ENCODE measurements at places on chromosomes 5 and 9.

- DNase-seq, result no peak
Observed at GRCh38 chr5:14250084-14250695, 107.0 kb downstream of the TRIO start.

DNA sequence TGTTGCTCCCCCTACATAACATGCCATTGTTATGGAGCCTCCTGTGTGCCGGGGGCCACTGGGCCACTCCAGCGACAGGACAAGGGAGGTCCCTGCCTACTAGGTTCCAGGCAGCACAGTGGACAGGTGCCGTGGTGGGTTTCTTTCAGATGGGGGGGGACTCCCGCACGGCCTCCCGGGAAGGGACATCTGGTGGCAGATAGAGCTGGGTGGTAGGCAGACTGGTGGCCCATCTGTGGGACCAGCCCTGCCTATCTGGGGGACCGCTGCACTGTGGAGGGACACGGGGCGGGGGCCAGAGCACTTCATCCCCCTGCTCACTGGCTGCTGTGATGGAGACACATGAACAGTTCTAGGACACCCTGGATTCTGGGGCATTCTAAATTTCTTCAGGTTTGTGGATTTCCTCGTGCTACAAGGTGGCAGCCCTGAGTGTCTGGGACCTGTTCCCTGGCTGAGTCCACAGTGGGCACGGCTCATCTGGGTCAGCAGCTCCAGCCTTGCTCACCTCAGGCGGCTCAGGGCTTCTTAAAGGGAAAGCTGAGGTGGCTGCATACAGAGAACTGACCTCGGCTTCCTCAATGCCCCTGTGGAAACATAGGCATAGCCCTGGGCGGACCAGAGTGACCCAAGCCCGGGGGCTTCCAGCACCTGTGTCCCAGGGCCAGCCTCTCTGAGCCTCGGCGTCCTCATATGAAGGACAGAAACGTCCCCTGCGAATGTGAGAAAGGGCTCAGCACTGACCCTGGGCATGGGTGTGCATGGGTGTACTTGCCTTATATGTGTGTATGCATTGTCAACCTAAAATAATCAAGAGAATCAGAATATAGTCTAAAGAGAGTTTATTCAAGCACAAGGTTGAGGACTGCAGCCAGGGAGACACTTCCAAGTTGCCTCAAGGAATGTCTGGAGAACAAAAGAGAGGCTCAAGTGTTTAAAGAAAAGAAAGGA is 22.5 kb downstream of the FGD3 start:
- no peak for DNase-seq

GRCh38 chr9:19690128-19690527 is 98.7 kb downstream of the SLC24A2 start:
- no peak for DNase-seq

DNA sequence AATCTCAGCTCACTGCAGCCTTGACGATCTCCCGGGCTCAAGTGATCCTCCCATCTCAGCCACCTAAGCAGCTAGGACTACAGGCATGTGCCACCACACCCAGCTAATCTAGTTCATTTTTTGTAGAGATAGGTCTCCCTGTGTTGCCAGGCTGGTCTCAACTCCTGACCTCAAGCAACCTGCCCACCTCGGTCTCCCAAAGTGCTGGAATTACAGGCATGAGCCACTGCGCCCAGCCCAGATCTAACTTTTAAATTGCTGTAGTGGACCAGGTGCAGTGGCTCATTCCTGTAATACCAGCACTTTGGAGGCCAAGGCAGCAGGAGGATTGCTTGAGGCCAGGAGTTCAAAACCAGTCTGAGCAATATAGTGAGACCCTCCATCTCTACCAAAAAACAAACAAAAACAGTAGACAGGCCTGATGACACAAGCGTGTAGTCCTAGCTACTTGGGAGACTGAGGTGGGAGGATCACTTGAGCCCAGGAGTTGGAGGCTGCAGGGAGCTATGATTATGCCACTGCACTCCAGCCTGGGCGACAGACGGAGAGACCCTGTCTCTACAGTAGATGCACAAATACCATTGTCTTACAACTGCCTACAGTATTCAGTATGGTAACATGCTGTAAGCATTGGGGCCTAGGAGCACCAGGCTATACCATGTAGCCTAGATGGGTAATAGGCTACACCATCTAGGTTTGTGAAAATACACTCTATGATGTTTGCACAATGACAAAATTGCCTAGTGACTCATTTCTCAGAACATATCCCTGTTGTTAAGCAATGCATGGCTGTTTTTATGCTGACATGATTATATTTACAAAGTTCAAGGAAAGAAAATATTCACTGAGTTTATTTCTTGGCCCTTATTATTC is 1.5 kb upstream of the SIT1 start:
- peak; percentile 60 for DNase-seq

- peak; percentile 42 for DNase-seq
Observed at GRCh38 chr5:88092358-88092757, 176.3 kb downstream of the TMEM161B start.

DNA sequence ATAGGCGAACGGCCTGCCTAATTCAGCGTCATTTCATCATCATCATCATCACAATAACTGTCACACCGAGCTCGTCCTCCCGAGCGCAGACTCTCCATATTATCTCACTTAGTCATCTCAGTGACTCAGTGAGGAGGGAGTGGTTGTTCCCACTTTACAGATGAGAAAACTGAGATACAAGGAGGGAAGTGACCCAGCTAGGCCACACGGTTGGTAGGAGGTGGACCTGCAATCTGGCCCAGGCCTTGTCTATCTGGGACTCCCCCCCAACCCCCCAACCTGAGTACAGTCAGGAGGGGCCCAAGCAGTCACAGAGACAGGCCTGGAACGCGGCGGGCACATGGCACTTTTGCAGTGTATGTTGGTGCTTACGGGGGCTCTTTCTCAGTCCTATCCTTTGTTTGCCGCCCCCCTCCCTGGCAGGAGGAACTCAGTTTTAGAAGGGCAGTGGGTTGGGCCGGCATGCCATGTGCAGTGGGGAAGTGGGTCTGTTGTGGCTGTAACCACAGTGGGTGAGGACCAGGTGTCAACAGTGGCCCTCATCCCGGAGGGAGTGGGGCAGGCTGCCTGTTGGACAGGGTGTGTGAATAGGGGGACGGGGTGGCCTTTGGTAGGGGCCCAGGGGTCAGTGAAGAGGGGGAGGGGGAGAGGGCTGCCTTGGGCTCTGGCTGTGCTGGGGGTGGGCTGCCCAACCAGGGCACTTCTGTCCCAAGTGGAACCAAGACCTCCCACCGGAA is 1.7 kb upstream of the RXRA start:
- no peak for DNase-seq

DNA sequence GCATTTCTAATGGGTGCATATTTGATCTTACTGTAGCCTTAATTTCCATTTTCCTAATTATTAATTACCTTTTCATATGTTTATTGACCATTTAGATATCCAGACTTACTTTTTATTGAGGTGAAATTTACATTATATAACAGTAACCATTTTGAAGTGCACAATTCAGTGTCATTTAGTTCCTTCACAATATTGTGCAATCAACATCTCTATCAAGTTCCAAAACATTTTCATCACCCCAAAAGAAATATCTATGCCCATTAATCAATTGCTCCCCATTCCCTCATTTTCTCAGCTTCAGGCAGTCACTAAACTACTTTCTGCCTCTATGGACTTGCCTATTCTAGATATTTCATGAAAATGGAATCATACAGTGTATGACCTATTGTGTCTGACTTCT is 5.9 kb downstream of the COL15A1 start:
- DNase-seq, result no peak

- DNase-seq, result no peak
Observed at GRCh38 chr5:60436518-60436917, 263.4 kb downstream of the DEPDC1B start.

DNA sequence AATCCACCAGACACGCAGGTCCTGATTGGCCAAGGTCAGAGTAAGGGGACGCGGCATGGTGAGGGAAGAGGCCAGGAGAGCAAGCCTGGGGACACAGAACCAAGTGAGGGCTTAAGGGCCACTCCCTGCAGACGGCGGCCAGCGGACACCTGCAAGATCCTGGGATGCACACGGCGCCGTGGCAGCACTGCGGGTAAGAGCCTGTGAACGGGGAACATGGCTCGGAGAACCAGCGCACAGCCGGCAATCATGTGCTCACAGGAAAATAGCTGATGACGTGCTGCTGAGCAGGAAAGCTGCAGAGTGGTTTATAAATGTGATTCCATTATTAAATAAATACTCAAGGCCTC is 27.0 kb upstream of the NSMF start:
- DNase-seq, result no peak

GRCh38 chr5:58631895-58632294 is 49.0 kb downstream of the RAB3C start:
- DNase-seq, result no peak

DNA sequence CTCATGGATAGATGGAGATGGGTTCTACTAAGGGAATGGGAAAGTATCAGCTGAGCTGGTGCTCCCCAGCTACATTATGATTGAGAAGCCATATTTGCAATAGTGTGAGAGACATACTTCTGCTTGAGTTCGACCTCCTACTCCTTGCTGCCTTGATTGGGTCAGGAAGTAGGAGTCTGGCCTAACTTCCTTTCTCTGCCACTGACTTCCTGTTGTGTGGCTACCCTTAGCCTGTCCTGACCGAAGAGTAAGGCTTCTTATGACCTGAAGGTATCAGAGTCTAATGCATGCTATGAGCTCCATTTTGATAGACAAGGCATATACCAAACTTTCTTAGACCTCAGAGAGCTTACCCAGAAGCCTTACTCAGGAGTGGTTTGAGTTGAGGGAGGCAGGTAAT is 53.9 kb downstream of the OSTF1 start:
- DNase-seq, result no peak

GRCh38 chr9:97518909-97519307 is 17.4 kb downstream of the TMOD1 start:
- peak; percentile 95 for DNase-seq

GRCh38 chr9:101468116-101468515 is 32.5 kb upstream of the ALDOB start:
- no peak for DNase-seq

GRCh38 chr5:42301349-42301748 is 121.9 kb upstream of the GHR start:
- no peak for DNase-seq

- no peak for DNase-seq
Observed at GRCh38 chr9:36676091-36676490, 103.4 kb downstream of the MELK start.

- no peak for DNase-seq
Observed at GRCh38 chr9:76528056-76528455, 69.1 kb downstream of the GCNT1 start.

- no peak for DNase-seq
Observed at GRCh38 chr5:860506-861150, 9.8 kb upstream of the ZDHHC11 start.

DNA sequence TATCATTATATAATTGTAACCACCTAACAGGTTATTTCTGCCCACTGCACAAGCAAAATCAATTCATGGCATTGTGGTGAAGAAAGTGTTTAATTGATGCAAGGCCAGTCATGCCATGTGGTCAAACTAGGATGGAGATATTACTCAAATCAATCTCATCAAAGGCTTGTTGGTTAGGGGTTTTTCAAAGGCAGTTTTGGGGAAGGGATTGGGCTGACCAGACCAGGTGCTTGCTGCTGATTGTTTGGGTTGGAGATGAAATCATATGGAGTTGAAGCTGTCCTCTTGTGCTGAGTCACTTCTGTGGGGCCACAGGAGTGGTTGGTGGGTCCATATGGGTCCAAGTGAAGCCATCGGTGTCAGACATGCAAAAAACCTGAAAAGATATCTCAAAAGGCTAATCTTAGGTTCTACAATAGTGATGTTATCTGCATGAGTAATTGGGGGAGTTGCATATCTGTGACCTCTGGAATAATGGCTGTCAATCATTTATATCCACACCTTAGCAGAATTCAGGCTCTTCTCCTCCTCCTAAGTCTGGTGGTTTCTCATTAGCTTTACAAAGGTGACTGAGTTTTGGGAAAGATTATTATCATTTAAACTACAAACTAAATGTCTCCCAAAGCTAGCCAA is 44.9 kb downstream of the HMGCS1 start:
- DNase-seq, result no peak

- DNase-seq, result no peak
Observed at GRCh38 chr9:16871336-16872151, 1.1 kb upstream of the BNC2 start.

DNA sequence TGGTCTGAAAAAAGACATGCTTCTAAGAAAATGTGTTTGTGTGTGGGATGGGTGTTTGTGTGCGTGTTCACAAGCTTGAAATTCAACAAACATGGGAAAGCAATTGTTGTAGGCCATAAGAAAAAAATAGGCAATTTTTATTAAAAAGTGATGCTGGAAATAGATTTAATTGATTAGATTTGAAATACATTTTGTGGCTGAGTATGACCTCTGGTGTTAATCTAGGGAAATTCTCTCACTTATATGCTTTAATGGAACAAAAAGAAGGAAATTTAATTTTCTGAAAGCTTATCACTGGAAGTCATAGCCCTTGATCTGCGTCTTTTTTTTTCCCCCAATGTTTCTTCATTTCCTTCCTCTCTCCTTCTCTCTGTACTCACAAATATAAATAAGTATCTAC is 3.5 kb upstream of the KCNN2 start:
- no peak for DNase-seq

GRCh38 chr5:115236599-115236998 is 26.1 kb downstream of the PGGT1B start:
- DNase-seq, result no peak

GRCh38 chr5:106822851-106823250 is 847.9 kb downstream of the EFNA5 start:
- DNase-seq, result no peak

DNA sequence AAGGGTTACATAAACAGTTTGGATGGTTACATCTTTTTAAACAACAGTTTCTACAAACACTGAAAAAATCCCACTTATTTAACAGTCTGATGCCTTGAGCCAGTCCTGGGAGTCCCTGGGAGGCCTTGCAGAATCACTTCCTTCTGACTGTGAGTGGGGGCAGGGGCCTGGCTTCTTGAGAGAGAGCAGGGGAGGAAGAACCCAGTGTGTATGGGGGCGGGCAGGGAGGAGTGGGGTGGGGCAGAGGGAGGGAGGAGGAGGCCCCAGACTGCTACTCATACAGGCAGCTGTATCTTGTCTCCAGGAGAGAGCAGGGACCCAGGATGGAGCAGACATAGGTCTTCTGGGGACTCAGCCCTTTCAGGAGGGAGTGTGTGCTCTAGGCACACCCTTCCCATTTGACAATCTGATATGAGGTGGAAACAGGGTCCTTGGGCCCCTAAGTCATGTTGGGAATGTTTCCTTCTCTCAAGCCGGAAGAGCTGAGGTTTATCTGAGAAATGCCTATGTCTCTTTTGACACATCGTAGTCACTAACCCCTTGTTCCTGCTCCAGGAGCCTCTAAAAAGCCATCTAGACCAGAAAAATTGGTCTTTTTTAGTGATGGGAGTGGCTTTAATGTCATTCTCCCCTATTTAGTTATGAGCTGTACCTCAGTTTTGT is 52.8 kb downstream of the IRF1 start:
- DNase-seq, result no peak

- peak; percentile 83 for DNase-seq
Observed at GRCh38 chr9:97703437-97704344, 6.6 kb upstream of the XPA start.

DNA sequence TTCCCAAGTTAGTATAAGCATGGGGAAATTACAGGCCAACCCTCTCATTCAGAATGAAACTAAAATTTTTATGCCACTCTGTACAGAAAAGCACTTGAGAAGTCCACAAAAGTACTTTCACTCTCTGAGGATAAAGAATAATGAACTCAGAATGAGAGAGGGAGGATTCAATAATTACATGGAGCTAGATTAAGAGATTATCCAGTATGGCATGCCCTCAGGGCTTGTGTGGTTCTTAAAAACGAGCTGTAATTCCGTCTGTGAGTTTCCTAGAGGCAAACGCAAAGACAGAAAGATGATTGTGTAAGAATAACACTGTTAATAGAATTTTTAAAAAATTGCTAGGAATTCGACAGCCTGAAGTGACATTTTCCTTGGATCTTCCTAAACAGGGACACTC is 126.8 kb upstream of the PTCH1 start:
- DNase-seq, result no peak

Measured in PC-9 (cell line).